ENCODE measurements at places on chromosomes 6 and 20. TPM values are rescaled to one million over a fixed set of nuclear protein-coding genes. Genes with fewer than 3 reads are reported as not detected.

TRIM40 gene
- not detected for polyA plus RNA-seq

IPCEF1 gene
- 0.80 TPM for polyA plus RNA-seq

USP49 gene
- polyA plus RNA-seq, result 1.0 TPM

ADGRF4 gene
- not detected for polyA plus RNA-seq

SRMS gene
- polyA plus RNA-seq, result not detected

CALHM6 gene
- 13.7 TPM for polyA plus RNA-seq

All from Purkinje cell (primary cell).